Kidney capillary endothelial cell (primary cell): ENCODE measurements at places on chromosomes 5 and 9.

DNA sequence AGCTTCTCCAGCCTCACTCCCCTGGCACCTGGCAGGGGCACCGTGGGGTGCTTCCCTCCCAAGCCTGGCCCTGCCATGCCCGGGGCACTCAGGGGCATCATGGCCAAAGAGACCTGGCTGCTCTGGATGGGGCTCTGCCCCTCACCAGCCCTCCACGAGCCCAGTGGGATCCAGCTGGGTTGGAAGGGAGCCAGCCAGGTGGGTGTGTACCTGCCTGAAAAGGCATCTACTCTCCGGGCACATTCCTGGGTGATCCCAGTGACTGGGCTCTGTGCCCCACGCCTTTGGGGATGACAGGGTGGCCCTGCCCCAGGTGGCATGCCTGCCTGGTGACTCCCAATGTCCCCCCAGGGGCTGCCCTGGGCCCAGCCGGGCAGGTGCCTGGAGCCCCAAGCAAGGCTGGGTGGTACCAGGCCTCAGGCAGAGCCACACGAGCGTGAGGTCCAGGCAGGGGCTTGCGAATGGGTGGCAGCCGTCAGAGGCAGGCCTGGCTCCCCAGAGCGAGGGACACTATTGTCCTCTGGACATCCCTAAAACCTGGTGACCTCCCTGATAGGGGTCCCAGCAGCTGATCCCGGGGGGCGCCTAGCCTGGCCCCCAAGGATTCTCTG, 777 bp downstream of the GPSM1 start:
- DNase-seq, result no peak

GRCh38 chr5:138459311-138459933, 5.9 kb upstream of the EGR1 start:
- DNase-seq, result no peak

DNA sequence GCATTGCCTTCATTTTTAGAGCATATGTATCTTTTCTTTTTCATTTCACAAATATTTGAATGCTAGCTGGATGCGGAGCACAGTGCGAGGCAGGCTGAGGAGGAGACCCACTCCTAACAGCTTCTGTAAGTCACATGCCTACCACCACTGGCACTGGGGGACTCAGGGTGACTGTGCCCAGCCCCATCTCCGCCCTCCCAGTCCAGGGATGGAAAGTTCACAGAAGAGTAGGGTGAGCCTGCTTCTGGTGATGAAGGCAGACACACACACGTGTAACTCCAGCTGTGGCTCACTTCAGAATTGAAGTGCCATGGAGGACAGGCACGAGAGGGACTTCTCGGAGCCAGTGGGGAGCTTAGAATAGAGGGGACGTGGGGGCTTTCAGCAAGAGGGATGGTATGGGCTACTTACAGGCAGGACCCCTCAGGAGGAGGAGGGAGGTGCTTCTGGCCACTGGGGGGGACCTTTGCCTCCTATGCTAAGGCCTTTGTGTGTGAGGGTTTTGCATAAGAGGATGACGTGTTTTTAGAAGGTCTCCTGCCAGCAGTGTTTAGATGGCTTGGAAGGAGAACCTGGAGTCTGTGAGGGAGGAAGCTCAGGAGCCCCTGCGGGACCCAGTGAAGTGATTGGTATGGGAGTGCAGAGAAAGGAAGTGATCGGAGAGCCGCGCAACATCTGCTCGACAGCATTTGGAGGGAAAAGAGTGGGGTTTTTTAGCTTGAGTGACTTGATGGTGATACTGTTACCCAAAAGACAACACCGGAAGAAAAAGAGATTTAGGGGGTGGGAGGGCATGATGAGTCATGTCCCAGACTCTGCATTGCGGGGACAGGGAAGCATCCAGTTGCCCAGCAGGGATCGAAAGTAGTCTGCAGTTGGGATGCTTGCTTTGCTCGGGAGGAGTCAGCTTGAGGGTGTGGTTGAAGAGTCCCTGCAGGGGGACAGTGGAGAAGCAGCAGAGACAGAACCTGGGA, 163.5 kb upstream of the OTULINL start:
- no peak for DNase-seq

GRCh38 chr5:127892467-127893207, 189.4 kb downstream of the CCDC192 start:
- DNase-seq, result peak; percentile 81

DNA sequence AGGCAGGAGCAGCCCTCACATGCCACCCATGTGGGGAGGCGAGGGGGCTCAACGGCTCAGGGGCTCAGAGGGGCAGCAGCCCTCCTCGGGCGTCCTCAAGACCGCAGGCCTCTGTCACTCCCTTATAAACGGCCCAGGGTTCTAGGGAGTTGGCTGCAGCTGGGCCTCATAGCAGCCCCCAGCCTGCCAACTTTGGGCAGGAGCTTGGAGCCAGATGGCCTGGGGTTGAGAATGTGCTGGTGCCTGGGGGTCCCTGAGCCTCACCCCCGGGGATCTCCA, 51.0 kb upstream of the RNU6ATAC start:
- DNase-seq, result no peak

DNA sequence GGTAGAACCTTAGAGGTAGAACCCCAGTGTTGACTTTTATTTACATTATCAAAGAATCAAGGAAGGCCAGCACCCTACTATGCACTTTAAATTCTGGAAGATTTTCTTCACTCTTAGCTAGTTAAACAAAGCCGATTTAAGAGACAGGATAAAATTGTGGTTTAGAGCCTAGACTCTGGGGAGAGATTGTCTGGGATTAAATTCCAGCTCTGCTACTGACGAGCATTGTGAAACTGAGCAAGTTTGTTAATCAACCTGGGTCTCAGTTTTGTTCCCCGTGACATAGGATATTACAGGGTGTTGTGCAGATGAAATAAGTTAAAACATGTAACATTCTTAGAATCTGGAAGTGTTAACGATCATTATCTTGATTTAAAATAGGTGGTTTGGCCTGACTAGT, 83.5 kb downstream of the FEM1C start:
- DNase-seq, result no peak

DNA sequence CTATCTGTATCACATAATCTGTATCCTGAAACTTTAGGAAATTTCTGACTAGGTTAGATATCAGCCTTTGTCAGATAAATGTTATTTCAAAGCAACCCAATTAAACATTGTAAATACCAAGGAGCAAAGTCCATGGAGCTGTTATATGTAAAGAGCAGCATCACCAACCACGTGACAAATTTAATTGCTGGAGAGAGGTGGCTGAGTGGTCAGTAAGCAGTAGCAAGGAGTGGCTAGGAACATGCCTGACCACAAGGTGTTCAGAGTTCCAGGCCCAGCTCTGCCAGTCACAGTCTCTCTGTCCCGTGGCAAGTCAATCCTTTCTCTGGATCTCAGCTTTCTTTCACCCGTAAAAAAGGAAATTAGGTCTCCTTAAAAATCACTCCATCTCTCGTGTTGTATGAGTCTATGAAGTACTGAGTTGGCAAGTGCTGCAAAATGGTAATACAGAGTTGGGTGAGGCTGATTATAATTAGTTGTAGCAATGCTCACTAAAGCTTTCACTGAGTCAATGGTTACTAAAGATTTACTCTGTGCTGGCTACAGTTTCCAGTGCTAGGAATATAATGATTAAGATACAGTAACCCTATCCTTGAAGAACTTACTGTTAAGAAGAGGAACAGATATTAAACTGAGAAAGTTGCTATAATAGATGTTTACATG, 166.1 kb downstream of the GNAQ start:
- no peak for DNase-seq

DNA sequence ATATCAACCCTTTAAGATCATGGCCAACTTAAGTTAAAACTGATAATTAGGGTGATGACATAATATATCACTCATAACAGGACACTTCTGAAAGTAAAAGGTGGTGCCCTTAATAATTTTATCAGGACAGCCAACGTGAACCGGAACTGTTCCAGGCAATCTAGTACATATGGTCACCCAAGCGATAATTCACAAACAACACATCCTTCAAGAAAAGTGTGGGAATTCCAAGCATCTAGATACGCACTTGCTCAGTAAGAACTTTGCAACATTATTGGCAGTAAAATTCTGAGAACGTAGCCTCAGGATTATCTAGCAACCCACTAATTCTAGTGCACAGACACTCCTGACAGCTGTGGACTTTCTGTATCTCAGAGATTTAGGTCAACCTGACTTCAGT, 85.7 kb downstream of the ALDH7A1 start:
- DNase-seq, result no peak

DNA sequence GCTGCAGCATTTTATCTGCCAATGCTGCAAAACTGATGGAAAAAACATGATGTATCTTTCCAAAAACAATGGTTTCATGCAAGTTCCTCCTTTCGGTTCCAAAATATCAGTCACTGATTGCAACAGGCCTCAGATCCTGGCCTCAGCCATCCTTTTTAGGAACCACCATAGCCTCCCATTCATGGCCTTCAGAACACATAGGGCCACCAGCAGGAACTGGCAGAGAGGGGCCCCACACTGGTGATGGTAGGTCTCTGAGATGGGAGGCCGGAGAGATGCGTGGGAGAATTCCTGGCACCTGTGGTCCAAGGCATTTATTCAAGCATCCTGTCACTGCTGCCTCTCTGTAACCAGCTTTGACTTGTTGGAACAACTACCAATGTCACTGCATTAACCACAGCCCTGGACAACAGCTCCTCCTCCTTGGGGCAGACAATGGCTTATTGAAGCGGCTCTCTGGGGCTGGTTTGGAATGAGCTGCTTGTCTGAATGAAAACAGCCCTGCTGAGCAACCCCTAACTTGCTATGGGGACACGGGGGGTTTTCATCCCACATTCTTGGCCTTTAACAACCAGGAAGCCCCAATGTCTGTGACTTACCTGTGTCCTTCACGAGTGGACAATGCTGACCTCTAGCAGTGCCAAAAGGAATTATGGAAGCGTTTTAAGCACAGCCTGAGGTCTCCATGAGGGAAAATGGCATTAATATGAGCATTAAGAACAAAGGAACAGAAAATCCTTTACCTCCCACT, 108.1 kb downstream of the LHFPL2 start:
- no peak for DNase-seq

DNA sequence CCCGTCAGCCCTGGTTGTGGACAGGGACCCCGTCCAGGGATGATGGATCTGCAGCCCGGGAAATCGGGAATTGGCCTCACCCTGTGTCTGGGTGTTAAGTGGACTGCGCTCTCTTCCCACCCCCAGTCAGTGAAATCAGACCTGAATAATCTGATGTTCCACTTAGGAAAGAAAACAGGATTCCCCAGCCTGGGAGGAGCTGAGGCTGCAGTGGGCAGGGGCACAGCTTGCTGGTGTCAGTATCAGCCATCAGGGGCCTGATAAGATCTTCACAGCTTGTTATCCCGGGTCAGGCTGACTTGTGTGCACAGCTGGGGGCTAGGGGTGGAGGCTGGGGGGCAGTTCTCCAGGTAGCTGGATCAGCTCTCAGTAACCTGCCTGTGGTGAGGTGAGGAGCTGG, 29.1 kb downstream of the LMX1B start:
- DNase-seq, result no peak

DNA sequence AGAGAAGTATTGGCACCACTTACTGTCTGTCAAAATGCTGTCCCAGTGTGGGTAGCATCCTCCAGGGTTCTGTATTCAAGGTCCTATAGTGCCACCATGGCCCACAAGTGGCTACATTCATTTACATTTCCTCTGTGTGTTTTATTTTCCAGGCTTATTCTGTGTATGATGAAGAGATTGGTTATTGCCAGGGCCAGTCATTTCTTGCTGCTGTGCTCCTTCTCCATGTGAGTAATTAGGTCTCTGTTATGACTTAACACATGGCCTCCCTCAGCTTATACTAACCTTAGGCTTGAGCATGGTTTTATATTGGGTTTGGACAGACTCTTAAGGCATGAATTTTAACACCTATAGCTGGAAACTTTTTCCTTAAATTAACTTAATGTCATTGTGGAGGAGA, 36.7 kb downstream of the GPR21 start:
- no peak for DNase-seq

DNA sequence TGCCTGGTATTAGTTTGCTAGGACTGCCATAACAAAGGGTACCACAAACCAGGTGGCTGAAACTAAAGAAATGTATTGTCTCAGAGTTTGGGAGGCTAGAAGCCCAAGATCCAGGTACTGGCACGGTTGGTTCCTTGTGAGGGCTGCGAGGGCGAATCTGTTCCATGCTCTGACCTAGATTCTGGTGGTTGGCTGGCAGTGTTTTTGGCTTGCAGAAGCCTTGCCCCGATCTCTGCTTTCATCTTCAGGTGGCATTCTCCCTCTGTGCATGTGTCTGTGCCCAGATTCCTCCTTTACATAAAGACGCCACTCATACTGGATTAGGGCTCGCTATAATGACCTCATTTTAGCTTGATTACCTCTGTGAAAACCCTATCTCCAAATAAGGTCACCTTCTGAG, 36.7 kb downstream of the RAI14 start:
- no peak for DNase-seq

DNA sequence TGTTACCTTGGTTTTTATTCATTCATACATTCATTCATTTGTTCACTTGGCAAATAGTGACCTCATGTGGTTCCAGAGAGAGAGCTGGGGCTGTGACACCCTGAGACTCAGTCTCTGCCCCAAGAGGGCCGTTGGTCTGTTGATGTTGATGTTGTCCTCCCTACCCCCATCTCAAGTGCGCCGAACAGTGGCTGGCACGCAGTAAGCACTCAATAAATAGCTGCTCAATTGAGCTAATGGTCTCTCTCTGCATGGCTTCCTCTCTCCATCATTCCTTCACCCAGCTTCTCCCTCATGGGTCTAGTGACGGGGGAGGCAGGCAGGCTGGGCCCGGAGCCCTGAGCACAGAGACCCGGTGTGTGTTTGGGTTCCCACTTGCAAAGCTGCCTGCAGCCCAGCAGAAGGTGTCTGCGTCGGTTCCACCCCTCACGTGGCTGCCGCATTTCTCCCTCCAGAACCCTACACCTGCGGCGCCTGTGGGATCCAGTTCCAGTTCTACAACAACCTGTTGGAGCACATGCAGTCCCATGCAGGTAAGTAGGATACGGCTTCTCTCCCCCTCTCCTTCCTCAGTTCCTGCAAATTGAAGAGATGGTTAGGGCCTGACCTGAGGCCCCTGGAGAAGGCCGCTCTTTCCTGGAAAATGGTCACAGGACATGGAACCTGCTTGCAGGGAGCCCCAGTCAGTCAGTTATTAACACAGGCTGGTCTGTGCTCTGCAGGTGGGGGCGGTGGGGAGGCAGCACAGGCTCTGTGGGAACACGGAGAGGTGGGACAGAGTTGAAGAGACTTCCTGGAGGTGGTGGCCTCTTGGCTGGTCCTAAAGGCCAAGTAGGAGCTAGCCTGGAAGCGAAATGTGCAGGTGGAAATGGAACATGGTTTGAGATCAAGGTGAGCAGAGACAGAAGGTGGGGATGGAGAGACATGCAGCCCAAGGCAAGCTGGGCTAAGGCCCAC, 42.0 kb downstream of the AMBP start:
- no peak for DNase-seq

- DNase-seq, result no peak
Measured at GRCh38 chr5:69105996-69106906, 12.4 kb downstream of the SLC30A5 start.

DNA sequence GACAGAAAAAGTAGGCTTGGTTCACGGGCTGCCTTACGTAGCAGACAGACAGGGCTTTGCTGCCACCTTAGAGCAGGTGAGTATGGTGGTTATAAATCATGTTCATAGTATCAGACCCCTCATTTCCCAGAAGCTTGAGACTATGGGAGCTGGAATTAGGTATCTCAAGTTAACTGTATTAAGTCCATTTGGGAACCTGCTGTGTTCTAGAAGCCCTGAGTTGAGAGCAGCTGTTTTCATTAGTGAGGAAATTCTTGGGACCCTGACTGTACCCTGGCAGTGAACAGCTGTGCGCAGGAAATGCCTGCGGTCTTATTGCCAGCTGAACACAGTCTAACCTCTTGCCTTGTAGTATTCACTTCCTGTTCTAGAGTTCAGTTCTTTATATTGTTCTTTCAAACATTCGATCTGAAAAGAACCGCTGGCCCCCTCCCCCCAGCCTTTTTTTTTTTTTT, 29.8 kb downstream of the UGCG start:
- peak; percentile 89 for DNase-seq

- no peak for DNase-seq
Measured at GRCh38 chr5:7930011-7930410, 61.1 kb downstream of the MTRR start.
